ENCODE measurements at places on chromosomes 4 and X. TPM values are rescaled to one million over a fixed set of nuclear protein-coding genes. Genes with fewer than 3 reads are reported as not detected.

DNA sequence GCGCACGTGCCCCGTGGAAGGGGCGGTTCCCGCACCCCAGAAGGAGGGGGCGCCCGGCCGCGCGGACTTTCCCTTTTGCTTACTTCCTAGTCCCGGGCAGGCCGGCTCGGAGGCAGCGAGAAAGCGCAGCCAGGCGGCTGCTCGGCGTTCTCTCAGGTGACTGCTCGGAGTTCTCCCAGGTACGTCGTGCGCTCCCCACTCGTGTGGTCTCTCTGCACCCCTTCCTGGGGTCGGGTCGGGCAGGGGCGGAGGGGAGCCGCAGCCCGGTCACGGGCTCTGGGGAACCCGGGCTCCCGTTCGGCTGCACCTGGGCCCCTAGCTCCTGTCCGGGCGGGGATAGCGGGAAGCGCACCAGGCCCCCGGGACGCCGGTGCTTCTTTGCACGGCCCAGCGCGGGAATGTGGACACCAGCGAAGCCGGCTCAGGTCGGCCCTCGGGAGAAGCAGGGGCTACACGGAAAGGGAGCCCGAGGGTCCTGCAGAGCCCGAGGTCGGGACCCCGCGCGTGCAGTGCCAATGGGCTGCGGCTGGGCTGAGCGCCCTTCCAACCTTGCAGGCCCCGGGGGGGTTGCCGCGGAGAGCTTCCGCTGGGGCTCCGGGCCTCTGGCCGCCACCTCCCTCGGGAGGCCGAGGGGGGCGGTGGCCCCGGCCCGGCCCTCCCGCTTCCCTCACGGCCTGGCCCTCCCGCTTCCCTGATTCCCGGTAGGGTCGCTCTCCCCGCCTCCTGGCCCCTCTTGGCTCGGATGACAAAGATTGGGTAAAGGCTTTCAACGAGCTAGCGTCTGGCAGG, at the start of gene TLR2:
Gene TLR2, plus strand, starts transcription at position 99 of the 789 bp plus-strand sequence. CDS start 18,628 bp downstream, outside the sequence.
- peak; percentile 73 for DNase-seq

DNA sequence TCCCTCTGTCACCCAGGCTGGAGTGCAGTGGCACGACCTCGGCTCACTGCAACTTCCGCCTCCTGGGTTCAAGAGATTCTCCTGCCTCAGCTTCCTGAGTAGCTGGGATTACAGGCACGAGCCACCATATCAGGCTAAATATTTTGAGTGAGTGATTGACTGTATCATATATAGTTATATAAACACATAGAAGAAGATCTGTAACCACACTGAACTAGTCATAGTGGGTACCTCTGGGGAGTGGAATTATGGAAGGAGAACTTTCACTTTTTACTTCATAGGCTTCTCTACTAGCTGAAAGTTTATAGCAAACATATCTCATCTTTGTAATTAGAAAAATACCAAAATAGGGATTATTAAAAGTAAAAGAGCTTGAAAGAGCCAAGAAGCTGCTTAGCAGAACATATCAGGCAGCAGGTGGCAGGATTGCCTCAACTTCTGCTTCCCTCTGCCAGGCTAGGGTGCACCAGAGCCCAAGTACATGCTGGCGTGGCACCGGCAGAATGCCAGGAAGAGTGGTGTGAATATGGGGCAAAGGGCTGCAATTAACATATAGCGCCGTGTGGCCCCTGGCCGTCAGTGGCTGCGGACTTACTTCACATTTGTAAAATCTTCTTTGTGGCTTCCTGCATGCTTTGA, 39.5 kb upstream of the CD40LG start:
- peak; percentile 64 for DNase-seq

GABRG1 gene
- not detected for total RNA-seq

DNA sequence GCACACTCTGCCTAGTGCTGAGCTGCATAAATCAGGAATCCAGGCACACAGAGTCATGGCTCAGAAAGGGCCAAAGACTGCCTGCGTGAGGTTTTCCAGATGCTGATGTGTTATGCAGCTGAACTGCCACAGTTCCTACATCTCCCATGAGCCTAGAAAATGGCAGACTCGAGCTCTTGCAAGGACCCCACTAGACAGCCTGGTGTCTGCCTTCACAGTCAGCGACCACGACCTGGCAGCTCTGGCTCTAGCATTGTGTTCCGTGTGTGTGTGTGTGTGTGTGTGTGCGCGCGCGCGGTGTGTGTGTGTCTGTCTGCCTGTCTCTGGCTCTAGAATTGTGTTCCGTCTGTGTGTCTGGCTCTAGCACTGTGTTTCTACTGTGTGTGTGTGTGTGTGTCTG, 203.6 kb upstream of the AGTR2 start:
- DNase-seq = no peak

DNA sequence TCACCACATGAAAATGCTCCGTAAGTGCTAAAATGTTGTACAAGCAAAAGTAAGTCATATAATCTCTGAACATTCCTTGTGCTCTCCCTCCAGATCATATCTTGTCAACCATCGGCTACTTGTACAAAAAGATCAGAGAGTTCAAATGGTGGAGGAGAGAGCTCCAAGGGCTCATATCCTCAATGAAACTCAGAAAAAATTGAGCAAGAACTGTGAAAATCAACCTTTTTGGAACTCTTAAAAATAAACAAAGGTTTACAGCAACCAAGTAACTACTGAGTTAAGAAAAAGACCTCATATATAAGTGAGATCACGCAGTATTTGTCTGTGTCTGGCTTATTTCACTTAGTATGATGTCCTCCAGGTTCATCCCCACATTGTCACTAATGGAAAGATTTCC, 63.2 kb downstream of the TEX13C start:
- no peak for DNase-seq

PASD1 gene
- not detected for total RNA-seq

PCDH7 gene
- total RNA-seq = 114 TPM

GRCh38 chrX:139204898-139205667, 325.5 kb upstream of the F9 start:
- DNase-seq = peak; percentile 26

DNA sequence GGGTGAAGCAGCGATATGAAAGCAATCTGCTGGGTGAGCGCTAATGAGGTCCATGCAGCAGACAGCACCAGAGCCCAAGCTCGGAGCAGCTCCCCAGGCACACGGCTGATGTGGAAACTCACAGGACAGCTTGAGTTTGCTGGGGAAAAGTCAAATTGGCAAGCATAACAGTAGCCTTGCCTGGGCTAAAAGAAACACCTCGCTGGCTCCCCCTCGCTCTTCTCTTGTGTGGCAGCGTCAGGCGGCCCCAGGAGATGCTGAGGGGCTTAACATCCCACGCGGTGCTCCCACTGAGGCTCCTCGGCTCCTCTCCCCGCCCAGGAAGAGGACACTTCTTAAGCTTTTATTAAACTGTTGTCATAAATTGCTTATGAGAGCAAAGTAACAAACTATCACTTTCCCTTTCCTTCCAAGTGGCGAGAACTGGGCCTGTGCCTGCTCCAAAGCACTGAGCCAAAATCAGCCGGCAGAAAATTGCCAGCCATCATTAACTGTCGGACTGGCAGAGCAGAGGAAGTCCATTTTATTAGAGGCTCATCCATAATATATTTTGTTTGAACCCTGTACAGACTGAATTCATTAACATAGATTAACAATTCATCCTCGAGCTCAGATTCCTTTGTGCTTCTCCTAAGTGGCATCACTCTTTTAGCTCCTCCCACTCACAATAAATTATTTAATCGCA, 111.4 kb downstream of the TSPAN5 start:
- DNase-seq = no peak

SPANXN4 gene
- total RNA-seq = not detected

HTN3 gene
- not detected for total RNA-seq

DNA sequence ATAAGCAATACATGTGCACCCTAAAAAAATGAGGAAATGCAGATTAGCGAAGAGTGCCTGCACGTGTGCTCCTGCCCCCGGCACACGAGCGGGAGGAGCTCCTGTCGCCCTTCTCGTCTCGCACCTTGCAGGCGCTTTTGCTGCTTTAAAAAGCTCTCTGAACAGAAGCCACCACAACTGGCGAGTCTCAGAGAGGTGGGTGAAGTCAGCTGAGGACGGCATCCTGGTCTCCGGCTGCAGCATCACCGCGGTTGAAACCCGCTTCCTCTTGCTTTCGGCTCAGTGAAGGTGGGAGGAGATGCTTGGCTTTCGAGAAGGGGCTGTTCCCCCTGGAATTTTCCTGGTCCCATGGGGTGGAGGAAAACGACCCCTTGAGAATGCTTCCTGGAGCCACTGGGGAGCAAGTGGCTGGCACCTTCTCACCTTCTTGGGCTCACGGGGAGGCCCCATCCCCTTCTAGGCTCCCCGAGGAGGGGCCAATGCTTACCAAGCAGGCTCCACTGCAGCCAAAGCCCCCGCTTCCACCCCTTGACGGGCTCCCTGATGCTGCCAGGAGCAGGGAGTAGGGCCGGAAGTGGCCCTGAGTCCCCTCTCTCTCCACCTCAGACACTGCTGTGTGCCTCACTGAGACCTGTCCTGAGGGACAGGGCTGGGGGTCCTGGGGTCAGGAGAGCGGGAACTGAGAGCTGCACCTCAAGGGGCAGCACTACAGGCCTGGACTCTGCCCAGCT, 29.2 kb upstream of the MXD4 start:
- peak; percentile 51 for DNase-seq

DNA sequence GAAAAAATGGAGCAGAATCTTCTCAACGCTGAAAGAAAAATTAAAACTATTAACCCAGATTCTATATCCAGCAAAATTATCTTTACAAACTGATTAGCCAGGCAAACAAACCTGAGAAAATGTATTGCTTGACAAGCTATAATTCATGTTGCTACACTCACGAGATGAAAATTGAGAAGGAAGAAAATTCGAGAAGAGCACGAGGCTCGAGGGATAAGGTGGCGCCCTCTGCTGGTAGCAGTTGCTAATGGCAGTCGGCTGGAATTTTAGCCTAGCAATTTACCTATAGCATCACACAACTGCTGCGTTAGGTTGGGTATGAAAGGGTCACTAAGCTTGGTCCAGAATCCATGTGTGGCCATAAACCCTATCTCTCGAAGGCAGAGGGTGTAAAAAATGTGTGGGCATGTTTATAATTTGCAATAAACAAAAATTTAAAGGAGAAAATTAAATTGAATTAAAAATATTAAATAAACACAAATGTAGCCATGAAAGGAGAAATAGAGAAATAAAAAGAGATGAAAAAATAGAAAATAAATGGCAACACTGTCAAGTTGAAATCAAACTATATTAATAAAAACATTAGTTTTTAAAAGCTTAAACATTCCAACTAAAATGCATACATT, 126.6 kb downstream of the PPP4R3C start:
- peak; percentile 42 for DNase-seq

CDKL5 gene
- 4.8 TPM for total RNA-seq

- no peak for DNase-seq
Observed at GRCh38 chrX:150880808-150881165, 17.7 kb downstream of the CD99L2 start.

CXorf49 gene
- total RNA-seq = not detected

GRCh38 chr4:15938640-15939039, at the start of gene FGFBP1:
Gene FGFBP1 (minus strand): TSS chr4:15938740. CDS start chr4:15936632, 2,108 bp downstream.
- DNase-seq = no peak

ZNF732 gene
- total RNA-seq = not detected

RHOXF1 gene
- not detected for total RNA-seq

PDE6B gene
- total RNA-seq = 2.5 TPM

GRCh38 chr4:148203056-148203898, 238.9 kb downstream of the NR3C2 start:
- no peak for DNase-seq

GRCh38 chrX:79089896-79090584, 54.4 kb upstream of the GPR174 start:
- DNase-seq = no peak

- DNase-seq = no peak
Observed at GRCh38 chr4:78439328-78439727, 112.2 kb upstream of the ANXA3 start.

DNA sequence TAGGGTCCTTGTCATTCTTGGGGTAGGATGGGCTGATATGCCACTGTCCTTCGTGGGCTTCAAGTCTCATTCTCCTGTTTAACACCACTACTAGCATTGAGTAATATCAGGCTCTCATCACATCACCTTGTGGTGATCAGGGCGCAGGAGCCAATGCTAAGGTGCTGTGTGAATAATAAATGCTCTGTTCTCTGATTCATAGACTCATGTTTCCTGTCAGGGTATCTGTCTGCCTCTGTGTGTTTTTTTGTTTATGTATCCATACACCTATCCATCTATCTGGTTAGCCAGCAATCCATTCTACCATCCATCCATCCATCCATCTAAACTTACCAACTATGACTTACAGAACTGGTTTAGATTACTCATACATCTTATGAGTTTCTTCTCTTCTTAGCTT, 525.1 kb upstream of the ATOH1 start:
- no peak for DNase-seq

GRCh38 chr4:144872508-144873225, 225.3 kb downstream of the ANAPC10 start:
- DNase-seq = no peak

GRIA2 gene
- total RNA-seq = 10.1 TPM

DNA sequence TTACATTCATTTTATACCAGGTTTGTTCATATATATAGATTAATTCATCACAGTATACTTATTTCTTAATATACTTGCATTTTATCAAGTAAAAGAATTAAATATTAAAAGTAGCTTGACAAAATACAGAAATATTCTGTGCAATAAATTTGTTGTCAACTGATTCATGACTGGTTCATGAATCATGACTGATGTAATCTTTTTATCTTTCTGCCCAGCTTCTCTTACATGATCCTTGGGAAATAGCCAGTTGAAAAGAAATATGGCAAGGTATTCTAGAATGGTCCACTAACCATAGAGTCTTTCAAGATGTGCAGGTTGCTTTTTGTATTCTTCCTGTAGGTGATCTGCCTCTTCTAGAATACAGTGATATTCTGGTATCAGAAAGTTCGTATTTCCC, 4.2 kb upstream of the CCNA2 start:
- no peak for DNase-seq

SSX4 gene
- not detected for total RNA-seq

- no peak for DNase-seq
Observed at GRCh38 chrX:132025041-132025440, 1.9 kb downstream of the STK26 start.

DNA sequence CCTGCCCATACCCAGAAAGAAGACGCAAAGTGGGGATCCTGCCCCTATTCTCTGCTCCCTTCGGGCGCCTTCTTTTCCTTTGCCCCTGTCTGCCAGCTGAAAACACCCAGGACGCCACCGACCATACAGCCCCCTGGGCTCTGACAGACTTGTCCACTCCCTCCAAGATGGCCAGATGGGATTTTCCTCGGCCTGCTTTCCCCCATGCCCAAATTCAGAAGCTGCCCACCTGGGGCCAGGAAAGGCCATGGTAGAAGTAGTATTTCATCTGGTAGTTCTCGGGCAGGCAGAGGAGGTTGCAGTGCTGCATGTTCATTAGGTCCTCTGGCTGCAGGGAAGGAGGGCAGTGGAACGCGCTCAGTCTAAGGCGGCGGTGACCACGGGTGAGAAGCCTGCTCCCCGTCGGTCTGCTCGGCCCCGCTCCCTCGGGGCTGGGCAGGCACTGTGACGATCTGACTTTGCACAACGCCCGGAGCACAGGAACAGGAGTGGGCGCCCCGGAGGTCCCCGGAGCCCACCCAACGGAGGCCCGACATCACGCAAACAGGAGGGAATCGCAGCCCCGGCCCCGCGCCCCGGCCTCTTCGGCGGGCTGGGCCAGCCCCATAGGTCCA, 582 bp downstream of the NAA10 start:
- no peak for DNase-seq

DNA sequence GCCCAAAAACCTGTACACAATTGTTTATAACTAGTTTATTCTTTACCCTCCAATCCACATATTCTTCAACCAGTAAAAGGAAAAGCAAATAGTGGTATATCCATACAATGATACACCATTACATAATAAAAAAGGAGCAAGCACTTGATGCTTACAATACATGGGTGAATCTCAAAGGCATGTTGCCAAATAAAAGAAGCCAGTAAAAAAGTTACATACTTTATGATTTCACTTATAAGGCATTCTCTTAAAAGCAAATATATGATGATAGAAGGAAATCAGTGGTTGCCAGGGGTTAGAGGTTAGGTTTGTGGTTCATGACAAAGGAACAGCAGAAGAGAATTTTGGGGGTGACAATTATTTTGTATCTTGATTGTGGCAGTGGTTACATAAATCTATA, 896.1 kb upstream of the LCORL start:
- no peak for DNase-seq
